NCI-H1417 (cell line): ENCODE measurements at places on chromosomes 7 and 10.

DNA sequence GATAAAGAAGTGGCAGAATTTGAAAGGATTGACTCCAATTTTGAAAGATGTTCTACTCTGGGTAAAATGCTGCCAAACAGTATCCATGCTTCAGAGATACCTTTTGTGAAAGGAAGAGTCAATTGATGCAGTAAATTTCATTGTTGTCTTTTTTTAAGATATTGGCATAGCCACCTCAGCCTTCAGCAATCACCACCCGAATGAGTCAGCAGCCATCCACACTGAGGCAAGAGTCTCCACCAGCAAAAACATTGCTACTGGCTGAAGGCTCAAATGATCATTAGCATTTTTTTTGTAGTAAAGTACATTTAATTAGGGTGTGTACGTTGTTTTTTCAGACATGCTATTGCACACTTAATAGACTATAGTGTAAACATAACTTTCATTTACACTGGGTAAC, 31.7 kb upstream of the CYP26C1 start:
- DNase-seq, result no peak

- DNase-seq, result peak; percentile 89
Observed at GRCh38 chr7:1567049-1567771, 2.6 kb downstream of the PSMG3 start.

DNA sequence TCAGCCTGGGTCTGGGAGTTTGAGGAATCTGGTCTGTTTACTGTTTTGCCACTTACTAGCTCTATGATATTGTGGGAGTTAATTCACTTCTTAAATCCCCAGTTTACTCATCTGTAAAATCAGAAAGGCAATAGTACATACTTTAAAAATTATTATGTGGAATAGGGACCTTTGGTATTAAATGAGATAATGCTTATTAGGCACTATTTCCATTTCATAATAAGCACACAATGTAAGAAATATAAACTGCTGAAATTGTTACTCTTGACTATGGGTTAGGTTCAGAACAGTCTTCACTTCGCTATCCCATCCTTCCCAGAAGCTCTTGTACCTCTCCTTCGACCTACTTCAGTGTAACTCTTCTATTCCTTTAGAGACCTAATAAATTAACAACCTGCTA, 47.2 kb downstream of the AGK start:
- DNase-seq, result no peak

DNA sequence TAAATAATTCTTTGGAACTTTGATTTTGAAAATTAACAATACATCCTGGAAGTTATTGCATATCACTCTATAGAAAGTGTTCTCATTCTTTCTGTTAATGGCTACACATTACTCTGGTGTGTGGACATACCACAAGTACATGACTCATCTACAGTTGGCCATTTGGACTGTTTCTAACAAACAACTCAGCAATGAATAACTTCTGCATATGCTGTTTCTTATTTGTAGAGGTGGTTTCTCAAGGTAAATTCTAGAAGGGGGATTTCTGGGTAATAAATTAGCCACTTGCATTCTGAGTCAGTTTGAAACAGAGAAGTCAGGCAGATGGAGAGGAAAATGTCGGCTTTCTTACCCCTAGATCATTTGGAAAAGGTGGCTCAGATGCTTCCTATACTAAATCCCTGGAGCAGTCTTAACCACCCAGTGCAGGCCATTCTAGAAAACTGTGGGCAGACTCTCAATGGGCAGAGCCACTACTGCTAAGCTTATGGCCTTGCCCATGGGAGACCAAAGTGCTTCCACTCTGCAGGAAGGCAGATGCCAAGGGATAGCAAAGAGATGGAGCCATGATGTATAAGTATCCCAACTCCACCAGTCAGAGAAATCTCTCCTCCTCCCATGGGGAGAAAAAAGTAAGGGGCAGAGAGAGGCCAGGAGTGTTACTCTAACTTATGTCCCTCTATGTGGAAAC, 194.0 kb upstream of the PLPP4 start:
- DNase-seq, result no peak

DNA sequence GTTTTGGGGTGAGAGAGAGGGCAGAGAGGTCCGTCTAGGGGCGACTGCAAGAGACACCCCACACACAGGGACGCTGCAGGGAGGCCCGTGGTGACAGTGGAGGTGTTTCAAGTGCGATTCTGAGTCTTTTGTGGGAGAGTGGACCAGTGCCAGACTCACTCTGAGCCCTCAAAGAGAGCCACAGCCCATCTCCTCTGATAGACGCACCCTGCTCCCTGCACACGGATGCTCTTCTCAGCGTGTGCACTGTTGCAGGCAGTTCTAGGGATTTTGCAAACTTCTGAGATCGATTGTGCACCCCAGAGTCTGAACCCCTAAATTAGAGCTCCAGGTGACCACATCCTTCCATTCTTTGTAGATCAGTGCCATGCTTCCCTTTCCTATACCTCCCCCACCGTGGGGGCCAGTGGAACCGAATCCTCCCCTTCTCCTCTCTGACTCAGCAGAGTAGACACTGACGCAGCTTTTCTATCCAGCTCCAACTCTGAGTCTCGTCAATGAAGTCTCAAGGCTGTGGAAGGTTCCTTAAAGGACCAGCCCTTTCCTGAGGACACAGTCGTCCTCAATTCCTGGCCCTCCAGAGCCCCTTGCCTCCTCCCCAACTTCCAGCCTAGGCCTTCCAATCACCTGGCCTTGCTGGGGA, 83.8 kb downstream of the TMEM130 start:
- DNase-seq, result no peak

- peak; percentile 38 for DNase-seq
Observed at GRCh38 chr7:51067757-51068156, 248.9 kb downstream of the COBL start.

GRCh38 chr10:11150231-11150731, 132.6 kb downstream of the CELF2 start:
- no peak for DNase-seq

DNA sequence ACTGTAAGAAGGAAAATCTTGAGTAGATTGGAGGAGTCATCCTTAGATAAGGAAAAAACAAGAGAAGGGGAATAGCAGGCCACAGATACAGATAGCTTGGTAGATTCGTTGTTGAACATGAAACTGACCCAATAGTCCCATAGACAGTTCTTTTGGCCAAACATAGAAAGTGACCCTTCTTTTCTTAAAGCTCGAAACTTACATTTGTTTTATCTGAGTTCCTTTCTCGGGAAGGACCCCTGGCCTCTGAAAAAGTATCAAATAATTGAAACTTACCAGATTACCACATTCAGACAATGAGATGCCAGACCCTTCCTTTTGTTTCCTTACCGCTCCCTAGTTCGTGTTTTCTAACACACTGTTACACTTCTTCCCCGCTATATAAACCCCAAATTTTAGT, 72.9 kb downstream of the ZFAND4 start:
- DNase-seq, result no peak

- no peak for DNase-seq
Observed at GRCh38 chr7:141874787-141875186, 33.5 kb upstream of the PRSS37 start.

DNA sequence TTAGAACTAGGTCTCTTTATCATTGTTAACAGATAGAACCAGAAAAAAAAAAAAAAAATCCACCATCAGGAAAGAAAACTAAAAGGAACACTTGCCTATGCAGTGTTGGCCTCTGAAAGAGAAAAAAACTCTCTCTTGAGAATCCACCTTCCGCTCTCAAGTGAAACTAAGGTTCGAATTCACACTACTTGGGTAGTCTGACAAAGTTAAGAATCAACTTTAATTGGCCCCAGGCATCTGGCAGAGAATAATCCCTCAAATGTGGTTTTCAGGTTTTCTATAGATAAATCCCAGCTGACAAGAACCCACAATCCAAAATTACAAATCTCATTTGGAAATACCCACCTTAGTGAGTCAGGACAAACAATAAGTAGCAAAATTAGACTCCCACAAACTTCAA, 199.7 kb upstream of the LRRN3 start:
- no peak for DNase-seq

DNA sequence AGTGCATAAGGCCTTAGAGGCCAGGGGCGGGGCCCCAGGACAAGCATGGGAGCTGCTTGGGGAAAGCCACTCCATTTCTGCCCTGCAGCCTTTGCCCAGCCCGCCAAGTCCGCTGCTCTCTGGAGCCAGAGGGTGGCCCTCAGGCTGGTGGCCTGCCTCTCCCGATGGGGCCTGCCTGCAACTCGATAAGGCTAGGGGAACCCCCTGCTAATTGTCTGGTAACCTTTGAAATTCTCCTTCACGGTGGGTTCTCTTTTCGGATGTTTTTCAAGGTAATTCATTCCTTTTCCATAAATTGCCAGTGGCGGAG, 94.9 kb downstream of the ZMIZ1 start:
- no peak for DNase-seq

DNA sequence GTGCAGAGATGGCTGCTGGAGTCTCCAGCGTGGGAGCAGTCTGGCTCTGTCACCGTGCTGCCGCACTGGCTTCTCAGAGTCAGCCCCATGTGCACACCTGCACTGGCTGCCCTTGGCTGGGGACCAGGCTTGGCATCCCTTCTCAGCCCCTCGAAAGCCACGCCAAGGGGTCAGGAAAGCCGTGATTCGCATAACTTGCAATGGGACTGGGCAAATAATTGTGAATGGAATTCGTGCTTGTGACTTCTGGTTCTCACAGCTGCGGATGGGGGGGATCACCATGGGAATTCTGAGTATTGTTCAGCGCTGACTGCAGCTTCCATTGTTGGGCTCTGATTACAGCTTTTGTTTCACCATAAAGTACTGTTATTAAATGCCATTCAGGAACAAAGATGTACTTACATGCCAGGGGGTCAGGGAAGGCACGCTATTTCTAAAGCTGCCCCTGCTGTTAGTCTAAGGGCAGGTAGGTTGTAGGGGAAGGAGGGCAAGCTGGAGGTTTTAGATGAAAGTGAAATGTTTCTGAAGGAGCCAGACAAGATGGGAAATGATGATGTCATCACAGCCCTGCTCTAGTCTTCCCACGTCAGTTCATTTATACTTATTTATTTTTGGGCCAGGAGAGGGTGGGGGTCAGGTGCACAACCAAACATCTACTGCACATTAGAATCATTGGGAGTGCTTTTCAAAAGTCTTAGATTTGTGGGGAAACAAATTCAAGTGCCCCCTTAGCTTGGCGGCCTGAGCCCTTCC, 5.8 kb upstream of the PLEKHA1 start:
- no peak for DNase-seq

DNA sequence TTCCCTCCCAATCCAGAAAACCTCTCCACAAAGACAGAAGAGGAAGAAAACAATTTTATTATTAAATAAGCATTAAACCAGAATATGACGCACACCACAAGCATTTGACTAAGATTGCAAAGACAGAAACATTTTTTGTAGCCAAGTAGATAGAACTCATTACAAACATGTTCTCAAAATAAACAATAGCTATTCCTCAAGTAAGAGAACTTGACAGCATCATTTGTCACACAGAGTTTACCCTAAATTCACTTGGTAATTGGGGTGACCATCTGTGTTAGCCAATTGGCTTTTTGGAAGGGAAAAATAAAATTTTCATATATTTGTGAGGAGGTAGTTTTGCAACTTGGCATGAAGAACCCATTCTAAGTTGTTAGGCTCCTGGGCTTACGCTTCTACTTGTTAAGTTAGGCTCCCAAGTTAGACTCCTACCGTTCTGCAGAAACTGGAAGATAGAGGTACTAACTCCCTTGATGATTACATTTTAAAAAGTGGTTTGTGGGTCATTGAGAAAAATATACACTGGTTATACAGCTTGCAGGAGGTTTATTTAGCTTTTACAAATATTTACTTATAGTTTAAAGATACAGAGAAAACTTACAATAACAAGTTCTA, 618.6 kb upstream of the CNTNAP2 start:
- no peak for DNase-seq

GRCh38 chr7:17166824-17167379, 131.6 kb upstream of the AHR start:
- DNase-seq, result no peak

GRCh38 chr10:43293677-43294057, 26.8 kb upstream of the RASGEF1A start:
- no peak for DNase-seq

- DNase-seq, result no peak
Observed at GRCh38 chr7:143015926-143016490, 10.9 kb downstream of the OR9A2 start.

DNA sequence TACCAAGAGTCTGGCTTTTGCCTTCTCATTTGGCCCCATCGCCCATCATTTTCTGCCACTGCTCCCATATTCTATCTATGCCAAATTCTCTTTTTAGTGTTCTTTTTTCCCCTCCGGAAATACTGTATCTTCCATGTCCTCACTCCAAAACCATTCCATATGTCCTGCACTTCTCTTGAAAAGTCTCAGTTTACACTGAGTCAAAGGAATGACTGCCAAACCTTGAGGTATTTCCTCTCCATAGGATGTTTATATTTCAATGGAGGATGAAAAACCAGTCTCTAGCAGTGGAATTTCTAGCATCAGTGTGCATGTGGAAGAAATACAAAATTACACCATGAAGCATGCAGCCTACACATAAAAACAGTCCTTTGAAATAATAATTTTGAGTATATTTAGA, 121.4 kb upstream of the PHYHIPL start:
- DNase-seq, result no peak

DNA sequence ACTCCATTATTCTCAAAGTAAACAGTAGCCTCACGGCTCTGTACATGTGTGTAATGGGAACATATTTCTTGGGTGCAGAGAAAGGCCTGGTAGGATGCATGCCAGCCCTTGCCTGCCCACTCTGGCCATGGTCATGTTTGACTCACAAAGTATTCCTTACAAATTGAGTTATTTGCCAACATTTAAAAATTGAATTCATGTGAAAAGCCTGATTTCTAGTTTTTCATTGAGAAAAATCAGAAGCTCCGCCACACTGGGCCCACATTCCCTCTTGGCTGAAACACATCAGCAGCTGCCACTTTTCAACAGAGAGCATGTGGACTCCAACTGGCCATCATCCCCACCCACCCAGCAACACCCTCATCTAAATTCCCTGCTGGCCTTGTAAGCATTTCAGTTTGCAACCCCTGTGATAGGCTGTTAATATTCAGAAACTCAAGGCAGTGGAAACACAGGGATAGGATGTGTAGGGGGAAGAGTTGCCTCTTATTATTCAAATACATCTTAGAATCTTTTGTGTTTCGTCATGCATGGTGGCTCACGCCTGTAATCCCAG, 40.9 kb downstream of the CDH23 start:
- no peak for DNase-seq

- no peak for DNase-seq
Observed at GRCh38 chr7:35379481-35379880, 125.6 kb upstream of the TBX20 start.

DNA sequence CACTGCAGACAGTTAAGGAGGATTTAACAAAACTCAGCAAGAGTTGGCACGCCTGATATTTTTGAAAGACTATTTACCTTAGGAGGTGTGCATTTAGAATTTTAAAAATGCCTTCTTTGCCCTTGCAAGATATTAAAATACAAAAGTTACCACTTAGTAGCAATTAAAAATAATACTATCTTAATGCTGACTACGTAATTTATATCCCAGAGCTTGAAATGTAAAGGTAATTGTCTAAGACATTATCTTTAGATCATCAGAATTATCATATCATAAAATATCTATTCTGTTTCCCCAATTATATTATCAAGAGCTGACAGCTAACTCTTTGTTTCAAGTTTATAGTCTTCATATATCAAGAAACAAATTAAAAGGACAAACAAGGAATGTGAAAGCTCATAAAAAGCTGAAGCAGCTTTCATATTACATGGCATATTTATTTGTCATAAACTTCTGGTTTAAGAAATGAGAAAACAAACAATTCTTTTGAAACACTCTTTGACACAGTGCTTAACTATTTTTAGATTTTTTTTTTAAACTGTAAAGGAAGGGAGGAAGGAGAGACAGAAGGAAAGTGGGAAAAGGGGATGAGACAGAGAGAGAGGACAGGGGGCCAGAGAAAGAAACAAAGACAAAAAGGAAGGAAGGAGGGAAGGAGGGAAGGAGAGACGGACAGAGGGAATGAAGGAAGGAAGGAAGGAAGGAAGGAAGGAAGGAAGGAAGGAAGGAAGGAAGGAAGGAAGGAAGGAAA, 73.5 kb downstream of the RTKN2 start:
- DNase-seq, result peak; percentile 1
